ENCODE measurements at places on chromosomes 13 and 19. TPM values are rescaled to one million over a fixed set of nuclear protein-coding genes. Genes with fewer than 3 reads are reported as not detected.
A peak's percentile ranks its signal among the peaks of the same experiment; 100 is the strongest.

GRCh38 chr13:74464670-74465069 is 330.5 kb upstream of the KLF12 start:
- no peak for DNase-seq

DNA sequence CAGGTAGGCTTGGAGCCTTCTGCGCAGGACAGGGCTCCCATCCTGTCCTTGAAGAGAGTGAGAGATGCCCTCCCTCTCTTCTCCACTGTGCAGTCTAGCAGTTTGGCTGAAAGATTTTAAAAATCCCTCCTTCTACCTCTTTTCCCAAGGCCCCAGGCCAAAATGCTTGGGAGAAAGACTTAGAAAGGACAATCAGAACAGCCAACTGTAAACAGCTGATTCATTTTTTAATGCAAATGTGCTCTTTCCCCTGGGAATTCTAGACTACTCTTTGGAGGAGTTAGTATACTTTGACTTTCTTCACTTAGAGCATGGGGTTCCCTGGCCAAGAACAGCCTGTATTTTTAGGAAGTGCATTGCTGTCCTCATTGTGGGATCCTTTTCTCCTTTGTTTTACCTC is 398.9 kb downstream of the GPC6 start:
- no peak for DNase-seq

GRCh38 chr13:71017607-71018006 is 849.4 kb downstream of the DACH1 start:
- no peak for DNase-seq

GRCh38 chr13:21048901-21049698 is 12.3 kb downstream of the LATS2 start:
- DNase-seq = no peak

DNA sequence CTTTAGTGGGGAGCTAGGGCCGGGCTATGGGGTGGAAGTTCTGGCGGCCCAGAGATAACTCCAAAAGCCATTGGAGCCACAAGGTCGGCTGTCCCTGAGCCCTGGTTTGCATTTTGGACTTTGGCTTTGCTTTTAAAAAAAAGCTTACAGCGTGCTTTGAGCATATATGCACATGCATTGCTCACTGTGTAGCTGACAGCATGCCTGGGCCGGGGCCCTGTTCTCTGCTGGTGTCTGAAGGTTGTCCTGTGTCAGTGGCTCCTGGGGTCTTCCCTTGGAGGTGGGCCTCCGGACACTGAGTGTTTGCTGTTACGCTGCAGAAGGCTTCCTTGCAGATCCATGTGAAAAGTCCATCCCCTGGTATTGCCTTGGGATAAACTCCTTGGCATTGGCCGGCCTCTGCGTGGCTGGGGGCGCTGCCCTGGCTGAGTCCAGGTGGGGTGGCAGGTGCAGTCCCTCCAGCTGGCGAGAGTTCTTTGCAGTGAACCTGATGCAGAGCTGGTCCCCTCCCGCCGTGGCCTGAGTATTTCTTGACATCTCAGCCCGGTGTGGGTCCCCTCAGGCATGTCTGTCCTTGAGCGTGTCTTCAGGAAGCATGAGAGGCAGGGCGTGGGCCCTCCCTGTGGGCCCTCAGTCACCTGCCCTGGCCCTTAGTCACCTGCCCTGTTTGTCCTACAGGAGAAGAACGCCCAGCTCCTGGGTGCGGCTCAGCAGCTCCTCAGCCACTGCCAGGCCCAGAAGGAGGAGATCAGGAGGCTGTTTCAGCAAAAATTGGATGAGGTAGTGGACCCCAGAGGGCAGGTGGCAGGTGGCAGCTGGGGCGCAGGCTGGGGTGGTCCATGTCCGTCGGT is 23.0 kb downstream of the PLEKHJ1 start:
- DNase-seq = no peak

DNA sequence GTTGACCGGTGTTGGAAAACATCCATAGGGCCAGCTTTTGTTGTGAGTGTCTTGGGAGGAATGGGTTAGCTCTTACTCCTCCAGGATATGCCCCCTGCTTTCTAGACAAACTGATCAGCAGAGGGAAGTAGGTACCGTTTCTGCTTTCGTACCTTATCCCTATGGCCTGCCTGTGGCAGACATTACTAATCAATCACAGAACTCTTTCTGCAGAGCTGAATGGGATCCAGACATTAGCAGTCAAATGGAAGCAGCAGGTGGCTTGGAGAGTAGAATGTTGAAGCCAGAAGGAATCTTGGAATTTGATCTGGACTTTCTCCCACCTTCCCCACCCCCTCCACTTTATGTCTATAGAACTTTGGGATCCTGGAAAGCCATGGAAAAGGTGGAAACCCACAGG is 17.1 kb downstream of the NWD1 start:
- DNase-seq = no peak

DNA sequence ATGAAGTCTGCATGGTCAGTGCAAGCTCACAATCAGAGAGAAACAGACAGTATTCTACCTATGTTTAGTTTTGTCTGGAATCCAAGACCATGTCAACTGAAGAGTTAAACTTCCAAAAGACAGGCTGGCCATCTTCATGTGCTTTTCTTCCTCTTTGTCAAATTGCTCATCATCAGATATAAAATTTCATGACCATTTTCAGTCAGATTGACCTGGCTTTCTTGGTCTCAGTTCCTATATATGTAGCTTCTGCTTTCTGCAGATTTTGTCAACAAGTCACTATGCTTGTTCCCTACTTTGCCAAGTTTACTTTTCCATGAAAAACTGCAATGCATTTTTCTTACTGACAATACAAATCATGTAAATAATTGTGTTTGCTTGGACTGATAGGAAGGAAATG is 13.9 kb downstream of the SLC46A3 start:
- no peak for DNase-seq

DNA sequence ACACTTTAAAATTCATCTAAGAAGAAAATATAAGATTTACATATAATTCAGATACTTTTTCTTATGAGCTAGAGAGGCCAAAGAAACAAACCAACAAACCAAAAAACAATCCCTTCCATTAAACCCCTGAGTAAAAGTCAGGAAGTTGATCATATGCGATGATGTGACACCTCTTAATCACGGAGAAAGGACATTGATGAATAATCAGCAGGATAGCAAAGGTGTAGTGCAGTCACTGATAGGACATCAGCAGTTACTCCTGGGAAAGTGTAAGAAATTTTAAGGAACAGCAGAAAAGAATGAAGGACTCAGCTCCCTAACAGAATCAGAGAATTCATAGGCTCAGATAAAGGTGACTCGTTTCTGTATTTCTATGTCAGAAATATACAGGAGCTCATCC is 202.4 kb upstream of the EDNRB start:
- DNase-seq = no peak

DNA sequence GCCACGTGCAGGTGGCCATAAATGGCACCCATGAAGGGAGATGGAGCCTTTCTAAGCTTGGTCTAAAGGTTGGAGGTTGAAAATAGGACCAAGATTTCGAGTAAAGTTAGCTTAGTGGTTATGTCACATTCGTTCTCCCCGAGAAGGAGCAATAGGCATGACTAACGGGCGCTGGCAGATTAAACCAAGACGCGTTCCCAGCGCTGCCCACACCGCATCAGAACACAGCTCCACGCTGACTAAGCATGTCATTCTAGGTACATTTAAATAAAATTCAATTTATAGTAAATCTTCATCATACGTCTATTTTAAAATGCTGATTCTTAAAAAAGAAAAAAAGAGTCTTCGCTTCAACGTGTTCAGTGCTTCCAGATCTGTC is 95.0 kb upstream of the IRS2 start:
- DNase-seq = no peak

DNA sequence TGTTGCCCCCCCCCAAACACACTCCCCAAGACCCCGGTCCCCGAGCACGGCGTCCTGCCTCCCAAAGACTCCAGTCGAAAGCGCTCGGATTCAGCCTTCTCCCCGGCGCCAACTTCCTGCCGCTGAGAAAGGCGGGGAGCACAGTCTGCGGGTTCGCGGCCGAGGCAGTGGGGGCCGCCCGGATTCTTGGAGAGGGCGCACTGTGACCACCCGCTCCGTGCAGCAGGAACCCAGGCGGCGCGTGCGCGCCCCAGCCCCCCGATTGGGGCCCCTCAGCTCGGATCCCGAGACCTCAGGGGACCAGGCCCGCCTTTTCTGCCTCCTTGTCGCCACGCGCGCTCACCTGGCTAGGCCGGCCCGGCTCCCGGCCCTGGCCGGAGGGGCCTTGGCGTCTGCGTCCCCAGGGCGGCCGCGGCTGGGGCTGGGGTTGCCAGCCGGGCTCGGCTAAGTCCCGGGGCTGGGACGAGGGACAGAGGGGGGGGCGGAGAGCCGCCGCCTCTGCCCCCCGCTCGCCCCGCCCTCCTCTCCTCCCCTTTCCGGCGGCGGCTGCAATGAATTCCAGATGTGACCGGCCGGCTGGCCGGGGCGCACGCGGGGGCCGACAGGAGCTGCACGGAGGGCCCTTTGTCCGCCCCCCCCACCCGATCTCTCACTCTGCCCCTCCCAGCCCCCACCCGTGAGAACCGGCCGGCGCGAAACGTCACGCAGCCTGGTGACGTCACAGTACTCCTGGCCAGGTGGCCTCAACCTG is at the start of gene S1PR2:
TSS of gene S1PR2 (minus strand) at position 471 of the 751 bp plus-strand sequence. CDS start 6,426 bp downstream, outside the sequence.
- peak; percentile 31 for DNase-seq

- DNase-seq = no peak
Observed at GRCh38 chr13:25744178-25744577, 307.6 kb downstream of the SHISA2 start.

GRCh38 chr13:19185865-19186645 is 4.4 kb upstream of the TUBA3C start:
- no peak for DNase-seq

- no peak for DNase-seq
Observed at GRCh38 chr19:42443944-42444398, 1.2 kb upstream of the CXCL17 start.

DNA sequence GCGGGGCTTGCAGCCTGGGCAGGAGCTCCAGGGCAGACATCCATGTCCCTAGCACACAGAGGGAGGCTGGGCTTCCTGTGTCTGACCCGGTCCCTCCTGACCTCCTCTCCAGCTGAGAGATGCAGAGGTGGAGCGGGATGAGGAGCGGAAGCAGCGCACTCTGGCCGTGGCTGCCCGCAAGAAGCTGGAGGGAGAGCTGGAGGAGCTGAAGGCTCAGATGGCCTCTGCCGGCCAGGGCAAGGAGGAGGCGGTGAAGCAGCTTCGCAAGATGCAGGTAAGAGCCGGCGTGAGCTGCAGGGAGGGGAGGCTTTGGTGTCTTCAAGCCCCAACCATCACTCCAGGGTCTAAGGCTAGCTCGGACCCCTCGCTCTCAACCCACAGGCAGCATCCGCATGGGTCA is 38.4 kb downstream of the KCNC3 start:
- DNase-seq = no peak

DNA sequence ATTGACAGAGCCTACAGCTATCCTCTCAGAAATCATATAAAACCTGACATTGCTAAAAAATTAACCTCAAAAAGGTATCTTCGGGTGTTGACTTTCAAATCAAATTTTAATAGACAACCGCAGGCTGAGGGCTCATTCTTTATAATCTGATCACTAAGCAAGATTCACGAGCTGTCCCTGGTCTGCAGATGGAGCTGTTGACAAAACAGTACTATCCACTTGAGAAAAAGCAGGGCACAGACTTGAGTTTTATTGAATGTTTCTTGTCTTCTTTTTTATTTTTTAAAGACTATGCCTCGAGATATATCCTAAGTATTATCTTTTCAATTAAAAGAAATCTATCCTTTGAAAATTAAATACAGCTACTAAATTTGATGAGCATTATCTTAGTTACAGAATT is 540.5 kb downstream of the PCDH9 start:
- DNase-seq = peak; percentile 26

Gene WDR88
- total RNA-seq = not detected

Gene KLF1
- not detected for total RNA-seq

Gene ZBTB32
- total RNA-seq = not detected

Gene LIM2
- not detected for total RNA-seq

Gene INSR
- 19.5 TPM for total RNA-seq

Gene SIGLEC10
- not detected for total RNA-seq

Gene WDR87
- not detected for total RNA-seq

Gene CEACAM20
- total RNA-seq = not detected
